ENCODE measurements at places on chromosomes 6 and 20. TPM values are rescaled to one million over a fixed set of nuclear protein-coding genes. Genes with fewer than 3 reads are reported as not detected.

DNA sequence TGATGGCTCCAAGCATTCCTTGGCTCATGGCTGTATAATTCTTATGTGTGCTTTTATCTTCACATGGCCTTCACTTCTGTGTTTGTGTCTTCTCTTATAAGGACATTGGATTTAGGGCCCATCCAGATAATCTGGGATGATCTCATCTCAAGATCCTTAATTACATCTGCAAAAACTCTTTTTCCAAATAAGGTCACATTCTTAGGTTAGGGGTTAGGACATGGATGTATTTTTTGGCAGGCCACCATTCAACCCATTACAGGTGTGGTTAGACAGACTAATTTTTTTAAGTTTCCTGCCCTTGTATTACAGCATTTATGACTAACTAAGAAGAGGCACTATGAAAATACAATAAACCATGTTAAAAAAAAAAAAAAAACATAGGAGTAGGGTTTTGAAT is 254.0 kb downstream of the TPBG start:
- H3K27ac ChIP-seq, result no peak overlapping the region
- no peak overlapping the region for H3K4me3 ChIP-seq
- no peaks in the 10 kb centered on the region for H3K36me3 ChIP-seq
- no peaks in the 10 kb centered on the region for H3K27me3 ChIP-seq
- no peak for DNase-seq

DNA sequence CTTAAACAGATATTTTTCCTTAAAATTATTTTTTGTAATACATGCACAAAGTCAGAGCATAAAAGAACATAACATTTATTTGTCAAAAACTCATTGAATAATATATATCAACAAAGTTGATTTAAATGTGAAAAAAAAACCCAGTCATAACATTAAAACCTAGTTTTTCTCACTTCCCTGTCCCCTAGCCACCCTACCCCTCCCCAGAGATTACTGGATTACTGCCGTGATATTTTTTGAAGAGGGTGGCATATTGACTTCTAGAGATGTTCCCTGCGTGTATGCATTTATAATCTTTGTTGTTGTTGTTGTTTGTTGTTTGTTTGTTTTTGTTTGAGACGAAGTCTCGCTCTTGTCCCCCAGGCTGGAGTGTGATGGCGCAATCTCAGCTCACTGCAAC is 52.4 kb upstream of the ARMC2 start:
- H3K27ac ChIP-seq, result no peak overlapping the region
- DNase-seq, result no peak
- H3K27me3 ChIP-seq, result no peaks in the 10 kb centered on the region
- no peak overlapping the region for H3K4me3 ChIP-seq

GRCh38 chr20:36094497-36094896 is 60.0 kb upstream of the EPB41L1 start:
- peak overlapping the region; percentile 95 for H3K4me3 ChIP-seq
- H3K27me3 ChIP-seq, result no peaks in the 10 kb centered on the region
- H3K36me3 ChIP-seq, result no peaks in the 10 kb centered on the region
- H3K4me1 ChIP-seq, result peaks cover 63% of the 10 kb centered on the region
- H3K27ac ChIP-seq, result no peak overlapping the region

GRCh38 chr6:159935633-159936032 is 33.2 kb upstream of the IGF2R start:
- DNase-seq, result no peak
- no peak overlapping the region for H3K4me3 ChIP-seq
- peaks cover 79% of the 10 kb centered on the region for H3K27me3 ChIP-seq
- no peak overlapping the region for H3K27ac ChIP-seq

- H3K4me3 ChIP-seq, result no peak overlapping the region
- DNase-seq, result no peak
- no peaks in the 10 kb centered on the region for H3K4me1 ChIP-seq
- no peak overlapping the region for H3K27ac ChIP-seq
Observed at GRCh38 chr6:2168480-2168879, 76.9 kb downstream of the GMDS start.

DNA sequence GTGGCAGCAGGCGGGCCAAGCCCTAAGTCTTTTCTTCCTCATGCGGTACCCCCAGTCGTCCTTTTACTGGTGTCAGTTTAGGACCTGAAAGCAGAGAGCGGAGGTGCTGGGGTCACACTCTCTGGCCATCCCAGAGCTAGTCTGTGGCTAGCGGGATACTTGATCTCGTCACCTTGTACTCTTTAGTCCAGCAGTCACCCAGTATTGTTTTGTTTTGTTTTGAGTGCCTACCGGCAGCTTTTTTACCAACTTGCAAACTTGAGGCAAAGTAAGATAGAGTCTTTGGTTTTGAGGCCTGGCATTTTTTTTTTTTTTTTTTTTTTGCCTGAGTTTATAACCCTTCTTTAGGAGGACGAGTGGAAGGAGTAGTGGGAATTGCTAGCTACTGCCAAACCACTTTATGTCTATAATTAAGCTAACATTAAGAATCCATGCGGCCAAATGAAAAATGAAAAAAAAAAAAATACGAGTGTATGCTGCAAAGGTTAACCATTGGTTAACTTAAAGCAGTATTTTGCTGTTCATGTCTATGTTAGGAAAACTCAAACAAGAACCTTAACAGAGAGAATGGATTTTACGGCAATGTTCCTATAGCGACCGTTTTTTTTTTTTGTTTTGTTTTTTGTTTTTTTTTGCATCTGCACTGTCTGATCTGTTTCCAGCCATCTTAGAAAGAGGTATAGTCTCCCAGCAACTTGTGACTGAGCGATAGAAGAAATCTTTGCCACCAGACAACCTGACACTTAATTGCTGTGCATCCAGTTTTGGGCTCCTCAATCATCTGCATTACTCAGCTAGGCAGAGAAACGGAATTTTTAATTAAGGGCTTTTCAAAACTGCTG is 56.9 kb downstream of the FAM217A start:
- H3K27me3 ChIP-seq, result no peaks in the 10 kb centered on the region
- no peaks in the 10 kb centered on the region for H3K36me3 ChIP-seq
- peaks cover 25% of the 10 kb centered on the region for H3K4me1 ChIP-seq
- DNase-seq, result no peak
- peak overlapping the region; percentile 95 for H3K4me3 ChIP-seq
- peak overlapping the region; percentile 91 for H3K27ac ChIP-seq

DNA sequence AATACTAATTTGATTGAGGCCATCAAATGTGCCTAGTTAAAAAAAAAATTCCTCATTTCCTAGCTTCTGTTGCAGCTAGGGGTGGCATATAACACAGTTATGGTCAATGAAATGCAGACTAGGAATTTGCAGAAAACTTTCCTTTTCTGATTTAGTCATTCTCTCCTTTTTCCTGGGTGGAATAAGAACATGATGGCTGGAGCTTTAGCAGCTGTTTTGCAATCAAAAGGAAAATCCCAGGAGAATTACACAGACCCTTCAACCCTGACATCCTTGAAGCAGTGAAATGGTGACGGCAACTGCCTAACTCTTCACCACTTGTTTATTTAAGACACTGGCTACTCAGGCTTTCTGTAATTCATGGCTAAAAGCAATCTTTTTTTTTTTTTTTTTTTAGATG is 23.1 kb upstream of the RIMS4 start:
- H3K36me3 ChIP-seq, result no peaks in the 10 kb centered on the region
- H3K4me3 ChIP-seq, result no peak overlapping the region
- DNase-seq, result no peak
- H3K4me1 ChIP-seq, result no peaks in the 10 kb centered on the region

- no peaks in the 10 kb centered on the region for H3K4me1 ChIP-seq
- no peaks in the 10 kb centered on the region for H3K27me3 ChIP-seq
- H3K36me3 ChIP-seq, result no peaks in the 10 kb centered on the region
- H3K4me3 ChIP-seq, result no peak overlapping the region
- no peak for DNase-seq
Observed at GRCh38 chr6:114390176-114390575, 47.4 kb upstream of the HS3ST5 start.

GRCh38 chr6:34110610-34111009 is 35.3 kb downstream of the GRM4 start:
- H3K4me3 ChIP-seq, result no peak overlapping the region
- no peak for DNase-seq
- no peaks in the 10 kb centered on the region for H3K36me3 ChIP-seq
- no peak overlapping the region for H3K27ac ChIP-seq
- no peaks in the 10 kb centered on the region for H3K4me1 ChIP-seq

- no peaks in the 10 kb centered on the region for H3K4me1 ChIP-seq
- no peak for DNase-seq
- no peaks in the 10 kb centered on the region for H3K36me3 ChIP-seq
- H3K4me3 ChIP-seq, result no peak overlapping the region
- peaks cover 79% of the 10 kb centered on the region for H3K27me3 ChIP-seq
- no peak overlapping the region for H3K27ac ChIP-seq
Observed at GRCh38 chr20:46251211-46251673, 57.1 kb downstream of the CDH22 start.

GRCh38 chr20:50541606-50542041 is 31.4 kb downstream of the PTPN1 start:
- H3K27me3 ChIP-seq, result no peaks in the 10 kb centered on the region
- H3K36me3 ChIP-seq, result peaks cover 9% of the 10 kb centered on the region
- H3K4me1 ChIP-seq, result peaks cover 54% of the 10 kb centered on the region
- peak overlapping the region; percentile 94 for H3K27ac ChIP-seq
- DNase-seq, result no peak

DNA sequence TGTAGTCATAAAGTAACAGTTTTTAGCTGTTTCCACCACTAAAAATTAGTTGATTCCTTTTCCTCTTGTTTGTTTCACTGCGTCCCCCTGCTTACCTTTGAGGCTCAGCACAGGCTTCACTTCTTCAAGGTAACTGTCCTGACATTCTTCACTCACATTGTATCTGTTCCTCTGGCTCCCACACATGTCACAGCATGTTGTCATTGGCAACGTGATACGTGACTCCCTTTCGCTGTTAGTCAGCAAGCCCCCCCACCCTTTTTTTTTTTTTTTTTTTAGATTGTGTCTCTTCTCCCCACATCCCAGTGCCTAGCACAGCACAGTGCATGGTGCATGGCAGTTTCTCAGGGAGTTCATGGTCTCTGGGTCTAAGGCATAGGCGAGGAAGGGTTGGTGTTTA is 13.3 kb downstream of the VAPB start:
- peaks cover 14% of the 10 kb centered on the region for H3K4me1 ChIP-seq
- H3K27me3 ChIP-seq, result no peaks in the 10 kb centered on the region
- H3K36me3 ChIP-seq, result no peaks in the 10 kb centered on the region
- no peak overlapping the region for H3K4me3 ChIP-seq
- H3K27ac ChIP-seq, result no peak overlapping the region
- no peak for DNase-seq

DNA sequence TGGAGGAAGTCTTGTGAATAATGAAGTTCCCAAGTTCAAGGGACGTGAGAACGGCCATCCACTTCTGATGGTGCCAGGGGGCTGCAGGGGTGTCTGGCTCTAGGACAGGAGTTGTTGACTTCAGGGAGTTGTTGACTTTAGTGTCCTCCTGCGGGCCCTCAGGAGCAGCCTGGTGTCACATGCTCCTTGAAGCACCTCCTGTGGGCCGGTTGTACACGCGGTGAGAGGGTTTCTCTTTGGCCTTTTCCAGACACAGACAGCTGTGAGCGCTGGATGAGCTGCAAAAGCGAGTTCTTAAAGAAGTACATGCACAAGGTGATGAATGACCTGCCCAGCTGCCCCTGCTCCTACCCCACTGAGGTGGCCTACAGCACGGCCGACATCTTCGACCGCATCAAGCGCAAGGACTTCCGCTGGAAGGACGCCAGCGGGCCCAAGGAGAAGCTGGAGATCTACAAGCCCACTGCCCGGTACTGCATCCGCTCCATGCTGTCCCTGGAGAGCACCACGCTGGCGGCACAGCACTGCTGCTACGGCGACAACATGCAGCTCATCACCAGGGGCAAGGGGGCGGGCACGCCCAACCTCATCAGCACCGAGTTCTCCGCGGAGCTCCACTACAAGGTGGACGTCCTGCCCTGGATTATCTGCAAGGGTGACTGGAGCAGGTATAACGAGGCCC is 77.8 kb downstream of the ISM1 start:
- no peak overlapping the region for H3K27ac ChIP-seq
- H3K4me3 ChIP-seq, result no peak overlapping the region
- no peak for DNase-seq
- H3K4me1 ChIP-seq, result no peaks in the 10 kb centered on the region

DNA sequence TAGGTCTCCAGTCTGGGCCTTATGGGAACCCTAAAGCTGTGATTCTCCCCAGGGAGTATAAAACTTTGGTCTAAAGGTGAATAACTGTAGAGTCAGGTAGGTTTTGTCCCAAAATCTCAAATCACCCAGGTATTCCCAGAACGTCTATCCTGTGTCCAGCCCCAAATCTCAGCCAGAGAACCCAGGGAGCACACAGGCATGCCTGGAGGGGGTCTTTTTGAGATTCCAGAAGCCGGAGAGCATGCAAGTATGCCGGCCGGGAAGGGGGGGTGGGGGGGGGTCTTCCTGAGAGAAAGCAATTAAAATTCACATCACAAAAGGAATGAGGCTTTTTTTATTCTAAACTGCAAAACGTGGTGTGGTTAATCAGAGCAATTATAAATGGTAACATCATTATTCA is 210.0 kb downstream of the PTPRT start:
- no peaks in the 10 kb centered on the region for H3K36me3 ChIP-seq
- no peaks in the 10 kb centered on the region for H3K4me1 ChIP-seq
- no peak for DNase-seq

DNA sequence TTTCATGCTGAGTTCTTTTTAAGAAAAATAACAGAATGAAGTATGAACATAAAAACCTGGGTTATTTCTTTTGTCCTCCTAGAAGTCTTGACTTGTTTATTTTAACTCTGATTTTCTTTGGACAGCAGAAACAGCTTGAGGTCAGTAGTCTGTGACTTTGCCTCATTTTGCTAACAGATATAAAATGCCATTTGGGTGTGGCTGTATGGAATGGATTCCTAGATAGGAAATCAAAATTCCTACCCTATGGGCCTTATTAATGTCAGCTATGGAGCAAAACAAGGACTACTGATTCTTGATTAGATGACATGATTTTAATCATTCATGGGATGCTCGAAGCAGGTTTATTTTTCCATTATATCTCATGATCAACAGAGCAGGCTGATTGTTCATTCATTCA is 46.8 kb upstream of the TENT5A start:
- no peak for DNase-seq
- H3K36me3 ChIP-seq, result no peaks in the 10 kb centered on the region
- no peak overlapping the region for H3K4me3 ChIP-seq
- no peaks in the 10 kb centered on the region for H3K4me1 ChIP-seq
- no peaks in the 10 kb centered on the region for H3K27me3 ChIP-seq
- H3K27ac ChIP-seq, result no peak overlapping the region

The SKIC2 gene
- 86.0 TPM for total RNA-seq

The CYP21A2 gene
- total RNA-seq, result not detected

The SNAP25 gene
- total RNA-seq, result not detected

The SRMS gene
- 1.2 TPM for total RNA-seq

The PRR18 gene
- total RNA-seq, result not detected

The LY6G6F gene
- total RNA-seq, result not detected

The ARG1 gene
- not detected for total RNA-seq

The DACT2 gene
- total RNA-seq, result not detected

The VEGFA gene
- total RNA-seq, result 112 TPM

The ADGRG6 gene
- 30.3 TPM for total RNA-seq

Measured in PC-9 (cell line).